Activated CD4-positive, alpha-beta T cell treated with anti-CD3 and anti-CD28 coated beads for 4 hours (primary cell): ENCODE measurements at places on chromosomes 5 and 9.

GRCh38 chr5:75363726-75364495 is 26.9 kb downstream of the HMGCR start:
- no peak for DNase-seq

DNA sequence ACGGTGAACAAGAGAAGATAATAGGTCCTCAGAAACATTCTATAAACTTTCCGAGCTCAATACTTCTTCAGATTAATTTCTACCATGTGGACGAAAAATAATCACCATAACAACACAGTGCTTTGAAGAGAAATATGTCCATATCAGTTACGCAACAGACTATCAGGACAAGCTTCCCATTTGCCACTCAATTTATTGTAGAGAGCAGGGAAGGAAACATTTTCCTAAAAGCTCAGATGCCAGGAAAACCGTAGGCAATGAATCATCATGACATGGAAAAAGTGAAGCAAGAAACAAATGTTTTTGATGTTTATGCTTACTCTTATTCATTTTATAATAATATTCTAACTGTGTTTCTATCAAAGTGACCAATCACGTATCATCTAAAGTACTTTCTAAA is 87.6 kb downstream of the S1PR3 start:
- DNase-seq: no peak

DNA sequence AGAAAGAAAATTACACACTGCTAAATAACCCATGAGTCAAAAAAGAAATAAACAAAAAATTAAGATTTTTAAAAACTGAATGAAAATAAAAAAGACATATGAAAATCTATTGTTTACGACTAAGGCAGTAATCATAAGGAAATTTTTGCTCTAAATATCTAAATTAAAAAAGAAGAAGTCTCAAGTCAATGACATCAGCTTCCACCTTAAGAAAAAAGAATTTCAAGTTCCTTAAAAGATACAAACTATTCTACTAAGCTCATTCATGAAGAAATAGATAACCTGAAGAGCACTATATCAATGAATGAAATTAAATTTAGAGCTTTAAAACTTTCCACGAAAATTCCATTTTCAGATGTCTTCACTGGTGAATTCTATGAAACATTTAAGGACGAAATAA is 15.7 kb upstream of the STARD4 start:
- DNase-seq: no peak

DNA sequence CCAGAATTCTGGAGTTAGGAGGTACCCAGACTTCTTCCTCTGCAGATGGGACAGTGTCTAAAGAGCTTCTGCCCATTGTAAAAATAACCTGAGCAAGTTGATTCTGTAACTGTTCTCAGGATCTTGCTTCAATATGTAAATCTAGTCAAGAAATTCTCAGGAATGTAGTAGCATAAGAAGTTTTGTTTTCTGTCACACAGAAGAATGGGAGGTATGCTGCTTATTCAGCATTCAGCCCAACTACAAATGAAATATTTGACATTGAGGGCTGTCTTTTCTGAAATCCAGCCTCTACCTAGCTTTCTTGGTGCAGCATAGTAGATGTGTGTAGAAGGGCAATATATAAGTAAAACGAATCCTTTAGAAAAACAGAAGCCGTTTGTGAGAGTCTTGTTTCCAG is 13.8 kb downstream of the MACIR start:
- no peak for DNase-seq

DNA sequence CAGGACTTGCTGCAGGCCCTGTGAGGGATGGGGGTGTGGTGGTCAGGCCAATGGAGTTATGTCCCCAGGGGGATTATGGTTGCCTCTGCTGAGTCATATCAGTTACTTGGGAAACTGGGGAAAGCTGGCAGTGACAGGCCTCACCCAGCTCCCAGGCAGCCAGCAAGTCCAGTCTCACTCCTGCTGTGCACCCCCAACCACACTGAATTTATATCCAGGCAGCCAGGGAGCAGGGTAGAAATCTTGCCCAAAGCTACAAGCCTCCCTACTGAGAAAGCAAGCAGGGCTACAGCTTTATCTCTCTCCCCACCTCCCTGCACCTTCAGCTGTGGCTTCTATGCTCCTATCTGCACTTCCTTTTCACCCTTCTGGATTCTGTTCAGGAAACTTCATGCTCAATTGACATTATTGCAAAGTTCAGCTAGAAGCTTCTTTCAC is 2076.0 kb upstream of the CDH9 start:
- DNase-seq: no peak

GRCh38 chr5:68440651-68441050 is 225.1 kb downstream of the PIK3R1 start:
- no peak for DNase-seq

DNA sequence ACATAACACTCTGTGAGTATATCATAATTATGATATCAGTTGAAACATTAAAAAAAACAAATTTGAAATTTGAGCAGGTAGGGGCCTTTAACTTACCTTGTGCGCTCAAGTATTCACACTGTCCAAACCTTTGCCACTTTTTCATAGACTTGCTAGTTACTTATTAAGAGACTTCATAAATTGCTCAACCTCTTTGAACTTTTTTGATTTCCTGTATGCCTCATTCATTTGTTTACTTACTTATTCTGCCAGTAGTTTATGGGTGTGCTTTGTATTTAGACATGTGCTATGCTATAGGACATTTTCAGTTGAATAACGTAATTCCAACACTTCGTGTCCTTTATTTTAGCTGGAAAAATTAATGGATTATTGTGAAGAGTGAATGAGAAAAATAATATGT is 204.8 kb downstream of the HCN1 start:
- DNase-seq: no peak
